Activated CD4-positive, alpha-beta T cell treated with anti-CD3 and anti-CD28 coated beads for 1 hour (primary cell): ENCODE measurements at places on chromosomes 1 and 21.

DNA sequence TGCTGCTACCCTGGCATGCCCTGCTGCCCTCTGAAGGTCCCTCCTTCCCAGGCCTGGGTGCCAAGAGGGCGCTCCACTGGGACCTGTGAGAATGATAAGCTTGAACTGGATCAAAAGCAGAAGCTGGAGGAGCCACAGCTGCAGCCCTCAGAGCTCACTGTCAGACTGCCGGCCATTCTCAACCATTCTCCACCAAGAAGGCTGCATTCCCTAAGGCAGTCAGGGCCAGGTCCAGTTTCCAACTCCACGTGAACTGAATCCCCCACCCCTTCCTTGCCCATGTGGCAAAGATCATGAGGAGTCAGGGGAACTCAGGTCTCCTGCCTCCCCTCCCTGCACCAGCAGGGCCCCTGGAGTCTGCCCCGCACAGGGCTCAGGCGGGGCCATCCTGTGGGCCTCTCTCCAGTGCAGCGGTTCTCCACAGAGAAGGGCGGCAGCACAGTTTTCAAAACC lies 19.5 kb downstream of the SLC1A7 start:
- no peak for DNase-seq

DNA sequence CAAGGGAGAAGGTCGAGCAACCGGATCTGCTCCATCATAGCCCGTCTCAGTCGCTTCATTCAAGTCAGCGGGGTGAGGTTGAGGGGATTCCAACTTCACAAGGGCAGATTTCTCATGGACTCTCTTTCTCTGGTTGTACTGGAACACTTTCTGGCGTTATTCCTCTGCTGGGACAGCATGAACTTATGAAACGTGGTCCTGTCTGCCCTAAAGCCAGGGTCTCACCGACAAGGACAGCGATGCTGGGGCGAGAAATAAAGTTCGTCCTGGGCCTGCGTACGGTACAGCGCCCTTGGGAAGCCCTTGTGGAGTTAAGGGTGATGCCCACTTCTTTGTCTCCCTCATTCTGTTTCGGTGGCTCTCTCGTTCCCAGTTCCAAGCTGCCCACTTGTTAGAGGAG lies 1.3 kb upstream of the FLVCR1 start:
- no peak for DNase-seq

DNA sequence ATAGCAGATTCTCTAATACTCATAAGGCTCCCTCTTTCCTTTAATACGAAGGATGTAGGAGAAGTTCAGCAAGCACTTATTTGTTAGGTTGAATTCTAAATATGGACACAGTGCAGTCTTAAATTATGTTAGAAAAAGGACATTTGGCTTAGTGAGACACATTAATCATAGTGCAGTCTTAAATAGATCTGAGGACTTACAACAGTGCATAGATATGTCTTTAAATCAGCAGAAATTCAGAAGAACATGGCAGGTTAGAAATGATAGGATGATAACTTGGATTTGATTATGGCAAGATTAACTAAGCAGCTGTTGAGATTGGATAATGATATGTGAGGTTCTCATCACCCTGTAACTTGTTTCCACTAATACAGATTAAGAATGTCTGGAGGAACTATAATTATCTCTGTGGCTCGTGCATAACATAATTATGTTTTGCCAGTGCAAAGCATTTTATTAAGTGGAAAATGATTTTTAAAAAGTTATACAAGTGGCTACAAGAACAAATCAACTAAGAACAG lies 485.9 kb downstream of the USP25 start:
- no peak for DNase-seq

DNA sequence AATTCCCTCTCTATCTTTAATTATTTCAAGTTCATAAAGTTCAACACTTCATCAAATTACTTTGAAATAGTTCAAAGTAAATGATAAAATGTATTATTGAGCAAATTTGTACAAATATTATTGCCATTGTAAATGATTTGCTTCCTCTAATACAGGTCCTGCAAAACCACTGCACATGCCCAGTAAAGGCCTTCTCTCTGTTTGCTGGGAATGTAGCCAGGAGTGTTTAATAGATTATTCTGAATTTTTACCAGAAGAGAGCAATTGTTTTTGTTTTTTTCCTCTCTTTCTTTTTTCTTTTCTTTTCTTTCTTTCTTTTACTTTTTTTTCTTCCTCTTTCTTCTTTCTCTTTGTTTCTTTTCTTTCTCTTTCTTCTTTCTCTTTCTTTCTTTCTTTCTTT lies 486.3 kb downstream of the PTBP2 start:
- DNase-seq: no peak

GRCh38 chr1:198873696-198874230 lies 234.9 kb downstream of the PTPRC start:
- no peak for DNase-seq

DNA sequence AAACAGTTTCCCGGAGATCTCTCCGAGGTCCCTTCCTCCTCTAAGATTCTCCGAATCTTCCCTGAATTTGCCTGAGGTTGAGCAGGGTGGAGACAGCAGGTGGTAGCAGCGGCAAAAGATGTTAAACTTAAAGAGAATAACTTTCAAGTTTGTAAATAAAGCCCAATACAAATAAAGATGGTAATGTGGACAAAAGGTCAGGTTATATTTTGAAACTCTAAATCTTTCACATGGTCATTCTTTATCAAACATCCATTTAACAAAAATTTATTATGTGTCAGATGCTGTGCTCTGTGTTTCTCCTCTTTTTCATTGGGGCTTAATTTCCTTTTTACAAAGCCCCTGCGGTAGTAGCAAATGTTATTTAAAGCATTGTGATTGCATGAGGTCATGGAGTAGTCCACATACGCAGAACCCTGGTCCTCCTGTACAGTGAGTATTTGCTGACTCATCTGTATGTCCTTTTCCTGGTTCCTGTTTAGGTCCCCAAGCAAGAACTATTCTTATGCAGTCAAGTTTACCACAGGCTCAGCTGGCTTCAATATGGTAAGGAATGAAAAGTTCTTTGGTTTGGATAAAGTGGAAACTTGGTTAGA lies 119.2 kb downstream of the ITSN1 start:
- no peak for DNase-seq

- no peak for DNase-seq
These were observed 3.9 kb downstream of the TMEM201 start for GRCh38 chr1:9592510-9593075.

DNA sequence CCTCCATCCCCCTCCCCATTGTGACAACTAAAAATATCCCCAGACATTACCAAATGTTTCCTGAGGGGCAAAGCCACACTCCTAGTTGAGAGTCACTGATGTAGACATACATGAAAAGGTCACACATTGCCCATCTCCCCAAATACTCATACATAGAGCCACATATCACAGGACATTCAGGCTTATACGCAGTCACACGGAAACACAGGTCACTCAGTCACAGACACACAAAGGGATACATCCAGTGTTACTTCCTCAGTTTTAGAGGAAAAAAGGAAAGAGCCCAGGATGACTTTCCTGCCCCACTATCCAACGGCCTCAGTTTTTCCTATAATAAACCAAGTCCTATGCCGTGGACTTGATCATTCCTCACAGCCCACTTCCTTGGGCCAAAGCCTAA lies 1.9 kb downstream of the SLC39A1 start:
- no peak for DNase-seq

GRCh38 chr1:223338811-223339746 lies 24.9 kb downstream of the SUSD4 start:
- DNase-seq: no peak

DNA sequence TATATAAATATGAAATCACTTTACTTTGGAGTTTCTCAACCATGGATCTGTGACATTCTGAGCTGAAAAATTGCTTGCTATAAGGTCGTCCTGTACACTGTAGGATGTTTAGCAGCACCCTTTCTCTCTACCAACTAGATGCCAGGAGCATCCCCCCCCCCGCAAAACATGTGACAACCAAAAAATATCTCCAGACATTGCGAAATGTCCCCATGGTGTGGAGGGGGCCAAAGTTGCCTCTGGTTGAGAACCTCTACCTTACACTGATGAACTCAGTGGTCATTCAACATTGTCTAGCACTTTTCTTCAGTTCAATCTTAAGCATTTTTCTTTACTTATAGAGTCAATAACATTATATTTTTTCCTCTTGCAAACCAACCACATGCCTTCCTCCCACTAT lies 9.2 kb downstream of the FASLG start:
- DNase-seq: no peak

- no peak for DNase-seq
These were observed 4.2 kb upstream of the RXRG start for GRCh38 chr1:165449131-165449530.

- DNase-seq: no peak
These were observed 657.9 kb downstream of the AJAP1 start for GRCh38 chr1:5312293-5312674.

- no peak for DNase-seq
These were observed 56.8 kb downstream of the NFIA start for GRCh38 chr1:61138921-61139774.

- DNase-seq: no peak
These were observed 449.9 kb downstream of the MATN1 start for GRCh38 chr1:30273456-30273855.

DNA sequence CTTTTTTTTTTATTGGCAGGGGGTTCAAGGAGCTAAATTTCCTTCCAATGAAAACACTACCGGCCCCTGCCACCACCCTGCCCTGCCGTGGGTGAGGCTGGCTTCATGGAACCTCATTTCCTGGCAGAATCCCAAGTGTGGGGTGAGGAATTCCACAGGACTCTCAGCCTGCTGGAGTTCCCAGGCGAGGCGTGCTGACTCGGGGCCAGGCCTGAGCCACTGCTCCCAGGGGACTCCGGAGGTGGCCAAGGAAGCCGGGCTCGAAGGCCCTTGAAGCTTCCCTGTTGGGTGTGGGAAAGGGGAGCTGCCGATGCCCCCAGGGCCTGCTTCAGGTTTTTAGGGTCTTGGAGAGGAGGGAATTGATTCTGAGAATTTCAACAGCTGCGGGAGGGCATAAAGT lies 95.3 kb upstream of the ACTRT2 start:
- DNase-seq: no peak
